ENCODE measurements at places on chromosomes 1 and 21.

GRCh38 chr21:16522548-16522947 is 792.8 kb downstream of the USP25 start:
- DNase-seq: no peak

DNA sequence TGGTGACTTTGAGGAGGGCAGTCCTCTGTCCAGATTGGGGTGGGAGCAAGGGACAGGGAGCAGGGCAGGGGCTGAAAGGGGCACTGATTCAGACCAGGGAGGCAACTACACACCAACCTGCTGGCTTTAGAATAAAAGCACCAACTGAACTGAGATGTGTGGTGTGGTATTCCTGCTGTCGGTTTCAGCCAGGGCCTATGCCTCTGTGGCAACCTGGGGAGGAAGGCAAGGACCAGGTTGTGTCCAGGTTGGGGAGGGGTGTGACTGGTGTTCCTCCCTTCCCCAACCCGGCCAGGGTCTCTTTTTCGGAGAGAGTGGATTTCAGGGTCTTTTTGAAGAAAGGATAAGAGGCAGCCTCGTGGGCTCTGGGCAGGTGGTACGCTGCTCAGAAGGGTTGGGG is 6.3 kb downstream of the PROK1 start:
- DNase-seq: no peak

GRCh38 chr1:91884459-91885212 is 1.3 kb downstream of the TGFBR3 start:
- DNase-seq: no peak

DNA sequence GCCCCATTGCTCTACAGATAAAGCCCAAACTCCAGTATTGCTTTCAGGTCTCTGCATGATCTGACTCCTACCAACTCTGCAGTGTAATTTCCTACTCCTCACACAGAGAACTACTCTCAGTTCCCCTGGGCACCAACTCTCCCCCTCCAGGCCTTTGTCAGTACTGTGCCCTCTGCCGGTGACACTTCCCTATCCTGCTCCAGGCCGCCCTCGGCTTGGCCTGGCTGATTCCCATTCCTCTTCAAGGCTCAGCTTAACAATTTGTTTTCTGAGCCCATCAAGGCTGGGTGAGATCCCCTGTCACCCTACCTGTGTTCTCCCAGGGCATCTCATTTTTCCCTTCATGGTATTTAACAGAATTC is 2.6 kb downstream of the SLAMF8 start:
- DNase-seq: no peak

DNA sequence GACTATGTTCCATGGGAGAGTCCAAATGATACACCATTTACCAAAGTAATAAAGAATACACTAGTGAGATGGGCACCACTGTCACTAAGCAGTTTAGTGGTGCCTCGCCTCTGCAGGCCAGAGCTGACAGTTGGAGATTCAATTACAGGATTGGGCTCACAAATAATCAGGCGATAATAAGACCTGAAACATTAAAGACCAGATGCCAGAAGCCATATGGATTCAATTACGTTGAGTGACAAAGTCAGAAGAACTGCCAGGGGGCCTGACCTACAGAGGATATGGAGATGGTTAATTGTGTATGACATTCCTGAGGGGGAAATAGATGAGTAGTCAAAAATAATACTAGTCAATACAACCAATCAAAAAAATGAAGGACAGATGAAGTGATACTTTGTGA is 65.2 kb upstream of the ST6GALNAC5 start:
- DNase-seq: no peak

- DNase-seq: no peak
These were observed 98.8 kb downstream of the SDCCAG8 start for GRCh38 chr1:243354511-243355153.

- DNase-seq: no peak
These were observed 492.6 kb downstream of the KCNT2 start for GRCh38 chr1:196115646-196116045.

DNA sequence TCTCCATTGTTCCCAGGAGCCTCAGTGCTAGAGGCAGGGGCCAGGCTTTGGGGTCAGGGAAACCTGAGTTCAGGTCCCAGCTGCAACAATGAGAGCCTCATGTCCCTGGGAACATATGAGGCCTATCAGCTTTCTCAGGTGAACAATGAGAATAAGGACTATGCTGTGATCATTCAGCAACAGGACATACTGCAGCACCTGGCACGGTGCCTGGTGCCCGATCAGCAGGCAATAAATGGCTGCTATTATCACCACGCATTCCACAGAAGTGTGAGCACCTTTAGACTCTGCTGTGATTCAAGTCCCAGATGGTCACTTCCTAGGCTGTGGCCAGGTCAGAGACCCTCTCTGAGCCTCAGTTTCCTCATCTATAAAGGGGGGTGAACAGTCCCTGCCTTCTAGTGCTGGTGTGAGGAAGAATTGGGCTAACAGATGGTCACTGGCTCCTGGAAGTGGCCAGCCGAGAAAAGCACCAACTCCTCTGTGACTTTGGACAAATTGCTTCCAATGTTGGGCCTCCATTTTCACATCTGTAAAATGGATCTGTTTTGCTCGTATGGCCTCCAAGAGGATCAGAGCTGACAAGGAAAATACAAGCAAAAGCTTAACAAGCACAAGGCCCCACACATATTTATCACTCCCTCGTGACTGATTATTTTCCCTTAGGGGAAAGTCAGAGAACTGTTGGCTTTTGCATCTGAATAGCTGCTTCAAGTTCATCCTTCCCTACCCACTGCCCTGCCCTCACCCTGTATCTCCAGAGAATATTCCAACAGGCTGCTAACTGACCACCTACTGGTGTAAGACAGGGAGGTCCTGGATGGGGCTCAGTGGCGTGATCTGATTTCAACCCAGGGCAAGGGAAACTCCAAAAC is 1.1 kb downstream of the SLC5A9 start:
- no peak for DNase-seq

DNA sequence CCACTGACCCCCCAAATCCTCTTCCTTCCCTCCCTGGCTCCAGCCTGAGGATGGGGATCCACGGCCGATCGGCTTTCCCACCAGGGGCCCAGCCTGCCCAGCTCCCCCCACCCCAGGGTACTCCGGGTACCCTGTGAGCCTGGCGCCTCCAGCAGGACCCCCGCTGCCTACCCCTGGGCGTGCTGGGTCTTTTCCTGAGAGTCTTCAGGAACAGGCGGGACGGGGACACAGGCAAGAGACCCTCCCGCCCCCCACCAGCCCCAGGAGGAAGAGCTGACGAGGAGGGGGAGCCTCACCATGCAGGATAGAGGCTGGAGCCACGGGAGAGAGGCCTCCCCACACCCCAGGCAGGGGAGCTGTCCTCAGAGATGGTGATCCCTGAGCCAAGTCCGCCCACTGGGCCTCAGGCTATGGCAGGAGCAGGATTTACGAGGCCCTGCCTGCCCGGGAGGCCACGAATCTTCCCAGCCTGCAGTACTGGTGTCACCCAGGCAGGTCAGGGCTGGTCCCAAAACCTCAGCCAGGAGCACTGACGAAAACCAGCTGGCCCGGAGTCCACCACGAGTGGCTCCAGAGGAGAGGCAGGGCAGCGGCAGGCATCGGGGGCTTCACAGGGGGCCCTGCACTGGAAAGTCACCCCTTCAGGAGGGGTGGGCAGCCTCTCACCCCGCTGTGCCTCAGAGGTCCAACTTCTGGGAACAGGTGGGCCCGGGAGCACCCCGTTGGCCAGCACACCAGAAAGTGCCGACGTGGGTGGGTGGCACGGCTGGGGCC is 58.0 kb downstream of the MEGF6 start:
- no peak for DNase-seq

DNA sequence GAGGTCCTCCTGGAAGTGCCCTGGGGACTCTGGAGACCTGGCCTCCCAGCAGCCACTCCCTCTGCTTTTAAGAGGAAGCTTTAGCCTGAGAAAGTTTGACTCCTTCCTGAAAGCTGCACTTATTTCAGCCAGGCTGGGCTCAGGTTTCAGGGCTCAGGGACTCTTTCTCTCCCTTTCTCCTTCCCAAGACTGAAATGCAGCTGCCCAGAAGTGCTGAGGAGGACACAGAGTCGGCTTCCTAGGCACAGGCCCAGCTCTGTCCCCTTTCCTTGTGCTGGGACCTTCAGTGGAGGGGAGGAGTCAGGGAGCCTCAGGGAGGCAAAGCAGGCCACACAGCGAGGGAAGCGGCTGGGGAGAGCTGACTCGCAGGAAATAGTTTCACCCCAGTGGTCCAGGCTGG is 137.3 kb downstream of the NAV1 start:
- DNase-seq: no peak

DNA sequence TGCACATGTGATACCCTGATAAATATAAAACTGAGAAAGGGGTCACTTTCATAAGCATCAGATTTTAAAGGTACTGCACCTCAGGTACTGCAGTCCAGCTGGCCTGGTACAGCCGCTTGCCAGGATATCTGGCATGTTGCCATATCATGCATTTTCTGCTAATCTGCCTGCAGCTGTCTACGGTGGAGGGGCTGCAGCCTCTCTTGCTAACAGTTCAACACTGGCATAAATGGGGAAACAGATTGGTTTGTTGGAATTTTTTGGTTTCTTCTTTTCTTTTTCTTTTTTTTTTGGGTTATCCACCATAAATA is 71.5 kb downstream of the MIS18A start:
- no peak for DNase-seq

DNA sequence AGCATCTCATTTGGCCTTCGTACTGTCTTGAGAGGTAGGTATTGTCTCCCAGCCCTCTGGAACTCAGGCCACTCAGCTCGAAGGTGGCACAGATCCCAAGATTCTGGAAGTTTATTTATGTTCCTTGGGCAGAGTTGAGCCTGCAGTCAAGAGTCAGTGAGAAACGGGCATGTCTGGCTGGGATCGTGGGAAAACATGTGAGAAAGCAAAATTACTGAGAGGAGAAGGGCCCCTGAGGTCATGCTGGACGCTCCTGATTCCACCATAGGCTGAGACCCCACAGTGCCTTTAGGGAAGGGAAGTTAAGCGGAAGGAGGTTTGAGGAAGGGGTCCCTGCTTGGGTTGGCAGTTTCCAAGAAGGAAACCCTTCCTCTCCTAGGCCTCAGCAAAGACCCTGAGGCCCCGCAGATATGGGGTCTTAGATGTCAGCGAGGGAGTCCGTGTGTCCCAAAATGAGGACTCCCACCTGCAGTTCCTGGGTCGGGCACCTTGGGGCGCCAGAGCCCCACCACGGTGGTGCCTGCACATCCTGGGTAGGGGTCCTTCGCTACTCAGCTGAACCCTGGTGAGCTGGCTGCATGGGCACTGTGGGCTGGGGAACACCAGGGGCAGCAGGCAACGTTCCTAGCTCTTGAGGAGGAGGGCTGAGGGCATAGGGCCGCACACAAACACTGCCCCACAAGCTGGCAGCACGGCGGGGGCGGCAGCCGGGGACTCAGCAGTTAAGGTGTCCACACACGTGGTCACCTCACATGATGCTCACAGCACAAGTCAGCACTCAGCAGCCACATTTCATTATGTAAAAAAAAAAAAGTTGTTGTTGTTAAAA is 12.3 kb upstream of the SEMA4A start:
- no peak for DNase-seq

- no peak for DNase-seq
These were observed 301.7 kb downstream of the NTNG1 start for GRCh38 chr1:107442551-107442950.

DNA sequence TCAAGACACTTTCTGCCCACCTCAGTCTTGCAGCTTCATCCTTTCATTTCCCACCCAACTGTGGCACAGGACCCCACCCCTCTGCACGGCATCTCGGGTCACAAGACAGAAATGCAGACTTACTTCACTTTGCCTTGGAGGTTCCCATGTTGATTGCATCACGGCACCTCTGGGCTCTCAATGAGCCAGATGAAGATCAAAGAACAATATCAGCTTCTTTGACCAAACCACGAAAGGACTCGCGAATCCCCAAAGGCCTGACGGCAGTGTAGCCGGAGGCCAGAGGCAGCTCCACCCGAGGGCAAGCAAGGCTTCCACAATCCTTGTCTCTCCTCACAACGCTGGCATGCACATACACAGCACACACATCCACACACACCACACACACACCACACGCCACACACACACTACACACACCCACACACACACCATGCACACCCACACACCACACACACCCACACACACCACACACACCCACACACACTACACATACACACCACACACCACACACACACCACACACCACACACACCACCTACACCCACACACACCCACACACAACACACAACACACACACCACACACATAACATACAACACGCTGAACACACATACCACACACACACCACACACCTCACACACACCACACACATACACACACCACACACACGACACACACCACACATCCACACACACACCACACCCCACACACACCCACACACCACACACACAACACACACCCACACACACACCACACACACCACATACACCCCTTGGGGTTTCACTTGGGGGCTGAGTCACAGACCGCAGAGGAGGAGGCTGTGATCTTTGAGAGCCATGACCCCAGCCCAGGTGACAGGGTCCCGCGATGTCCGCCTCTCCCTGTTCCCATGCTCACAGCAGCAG is 35.8 kb downstream of the UBASH3A start:
- DNase-seq: no peak

DNA sequence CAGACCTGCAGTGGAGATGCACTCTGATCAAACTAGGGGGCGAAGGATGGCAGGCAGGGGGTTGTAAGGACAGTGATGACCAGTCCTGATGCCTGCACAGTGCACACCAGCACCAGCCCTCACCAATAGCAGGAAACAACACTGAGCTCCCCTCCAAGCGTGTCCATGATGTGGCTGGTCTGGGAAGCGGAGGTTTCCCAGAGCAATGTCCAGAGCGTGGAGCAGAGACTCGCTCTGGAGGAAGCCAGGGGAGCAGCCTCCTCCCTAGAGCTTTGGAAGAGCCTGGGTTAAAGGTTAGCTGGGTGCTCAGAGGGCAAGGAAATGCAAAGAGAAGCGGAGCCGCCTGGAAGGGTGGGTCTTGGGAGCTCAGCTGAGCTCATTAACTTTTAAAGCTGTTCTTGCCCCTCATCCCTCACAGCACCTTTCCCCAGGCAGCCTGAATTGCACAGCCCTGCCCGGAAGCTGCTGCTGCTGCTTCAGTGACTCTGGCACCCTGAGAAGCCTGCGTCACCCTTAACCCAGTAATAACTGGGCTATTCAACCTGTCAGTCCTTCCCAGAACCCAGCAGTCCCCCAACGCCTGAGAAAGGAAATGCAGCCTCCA is 162.2 kb upstream of the RAB4A start:
- no peak for DNase-seq

Data from activated CD4-positive, CD25-positive, alpha-beta regulatory T cell (primary cell).